ENCODE measurements at places on chromosomes 5 and 9. TPM values are rescaled to one million over a fixed set of nuclear protein-coding genes. Genes with fewer than 3 reads are reported as not detected.

Gene TMEM167A
- total RNA-seq: 56.6 TPM

Gene PCDHB15
- 1.1 TPM for total RNA-seq

Gene TTC23L
- 0.29 TPM for total RNA-seq

Gene ACOT12
- total RNA-seq: not detected

Gene PAXX
- total RNA-seq: 16.6 TPM

Gene OLFM1
- total RNA-seq: under 0.01 TPM
